ENCODE measurements at places on chromosomes 12 and 14.

DNA sequence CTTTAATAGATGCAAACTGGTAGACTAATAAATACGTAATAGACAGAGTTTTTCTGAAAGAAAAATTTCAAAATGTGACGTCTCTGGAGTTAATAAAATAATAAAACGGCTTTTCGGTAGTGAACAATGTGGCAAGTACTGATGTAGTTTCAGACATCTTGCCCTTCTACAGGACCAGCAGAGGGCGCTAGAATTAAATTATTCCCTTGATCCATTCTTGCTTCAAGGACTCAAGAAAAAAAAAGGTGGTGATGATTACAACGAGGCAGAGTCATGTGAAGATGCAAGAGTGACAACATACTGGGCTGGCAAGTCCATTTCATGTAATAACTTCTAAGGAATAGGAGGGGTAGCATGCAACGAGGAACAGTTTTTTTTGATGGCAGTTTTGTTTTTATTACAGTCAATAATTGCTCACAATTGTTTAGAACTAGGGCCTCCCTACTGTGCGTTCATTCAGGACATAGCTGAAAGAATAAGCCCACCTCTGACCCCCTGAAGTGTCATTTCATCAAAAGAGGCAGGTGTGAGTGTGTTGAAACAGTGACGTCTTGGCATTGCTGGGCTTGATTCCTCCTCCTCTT lies 101.0 kb upstream of the GZMB start:
- DNase-seq = no peak

GRCh38 chr12:121719926-121720414 lies 7.4 kb downstream of the TMEM120B start:
- DNase-seq = no peak

GRCh38 chr14:98599082-98599481 lies 672.9 kb downstream of the BCL11B start:
- DNase-seq = no peak

DNA sequence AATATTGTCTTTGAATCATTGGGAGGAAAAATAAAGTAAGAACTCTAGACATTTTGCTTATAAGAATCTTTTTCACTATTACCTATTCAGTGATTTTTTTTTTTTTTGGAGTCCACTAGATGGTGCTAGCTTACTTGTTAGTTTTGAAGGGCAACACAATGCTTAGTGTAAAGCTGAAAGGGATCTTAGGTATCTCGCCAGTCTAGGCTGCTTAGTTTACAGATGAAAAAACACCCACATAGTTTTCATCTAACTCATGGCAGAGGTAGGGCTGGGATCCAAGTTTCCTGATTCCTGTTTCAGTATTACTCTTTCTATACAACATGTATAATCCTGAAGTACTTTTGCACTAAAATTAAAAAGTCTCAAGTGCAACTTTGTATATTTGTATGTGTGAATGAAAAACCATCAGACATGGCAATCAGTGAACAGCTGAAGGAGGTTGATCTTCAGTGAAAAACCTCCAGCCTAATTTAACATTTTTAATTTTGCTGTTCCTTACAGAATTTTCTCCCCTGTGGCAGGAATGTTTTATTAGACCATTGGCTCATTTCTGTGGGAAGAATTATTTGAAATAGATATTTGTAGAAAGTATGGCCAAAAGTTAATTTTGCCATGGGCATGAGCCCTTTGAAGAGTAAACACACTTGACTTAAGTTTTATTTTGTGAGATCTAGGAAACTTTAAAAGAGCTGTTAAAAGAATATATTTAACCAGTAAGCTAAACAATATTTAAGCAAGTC lies 40.7 kb downstream of the LRRIQ1 start:
- DNase-seq = no peak

DNA sequence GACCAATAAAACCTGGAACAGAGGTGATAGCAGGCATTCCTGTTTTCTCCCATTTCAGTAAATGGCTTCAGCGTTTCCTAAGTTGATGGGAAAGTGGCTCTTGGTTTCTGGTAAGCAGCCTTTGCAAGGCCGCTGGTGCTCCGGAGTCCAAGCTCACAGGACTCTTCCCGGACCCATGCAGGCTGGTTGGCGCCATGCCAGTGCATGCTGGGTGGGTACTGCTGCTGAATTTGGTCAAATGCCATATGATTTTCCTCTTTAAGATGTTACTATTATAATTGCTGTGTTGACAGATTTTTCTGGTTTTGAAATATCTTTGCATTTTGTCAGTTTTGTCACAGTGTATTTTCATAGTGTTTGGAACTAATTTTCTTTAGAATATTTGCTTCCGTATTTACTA lies 27.7 kb downstream of the PPP2R5C start:
- DNase-seq = no peak

- DNase-seq = no peak
These were observed 105.1 kb downstream of the ZFP36L1 start for GRCh38 chr14:68687746-68688145.

GRCh38 chr12:117889098-117889497 lies 79.7 kb downstream of the KSR2 start:
- DNase-seq = no peak

- DNase-seq = no peak
These were observed 5.0 kb upstream of the LGALS3 start for GRCh38 chr14:55123852-55124639.

DNA sequence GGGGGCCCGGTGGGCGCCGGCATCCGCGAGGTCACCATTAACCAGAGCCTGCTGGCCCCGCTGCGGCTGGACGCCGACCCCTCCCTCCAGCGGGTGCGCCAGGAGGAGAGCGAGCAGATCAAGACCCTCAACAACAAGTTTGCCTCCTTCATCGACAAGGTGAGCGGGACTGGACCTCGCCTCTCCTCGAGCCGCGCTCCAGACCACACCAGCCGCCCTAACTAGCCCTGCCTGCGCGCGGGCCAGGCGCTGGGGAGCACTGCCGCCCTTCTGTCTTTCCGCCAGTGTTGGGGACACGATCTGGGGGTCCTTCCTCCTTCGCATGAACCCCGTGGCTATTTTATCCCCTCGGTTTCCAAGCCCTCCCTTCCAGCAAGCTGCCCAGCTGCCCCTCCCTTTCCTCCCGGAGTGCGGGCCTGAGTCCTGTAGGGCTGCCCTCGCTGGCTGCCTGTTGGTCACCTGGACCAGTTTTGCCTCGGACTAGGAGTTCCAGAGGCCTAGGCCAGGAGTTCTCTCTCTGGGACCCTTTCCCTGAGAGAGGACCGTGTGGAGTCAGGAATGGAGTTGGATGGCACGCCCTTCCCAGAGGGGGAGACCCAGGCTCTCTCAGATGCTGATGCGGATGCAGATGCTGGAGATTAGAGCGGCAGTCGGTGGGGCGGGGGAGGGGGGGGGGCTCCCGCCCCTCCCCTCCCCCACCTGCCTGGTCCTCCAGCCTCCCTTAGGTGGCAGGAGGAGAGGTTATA lies 592 bp downstream of the KRT7 start:
- no peak for DNase-seq

- DNase-seq = no peak
These were observed 904 bp upstream of the MAP4K5 start for GRCh38 chr14:50533241-50533705.

- no peak for DNase-seq
These were observed 38.3 kb upstream of the RIMBP2 start for GRCh38 chr12:130754234-130754901.

DNA sequence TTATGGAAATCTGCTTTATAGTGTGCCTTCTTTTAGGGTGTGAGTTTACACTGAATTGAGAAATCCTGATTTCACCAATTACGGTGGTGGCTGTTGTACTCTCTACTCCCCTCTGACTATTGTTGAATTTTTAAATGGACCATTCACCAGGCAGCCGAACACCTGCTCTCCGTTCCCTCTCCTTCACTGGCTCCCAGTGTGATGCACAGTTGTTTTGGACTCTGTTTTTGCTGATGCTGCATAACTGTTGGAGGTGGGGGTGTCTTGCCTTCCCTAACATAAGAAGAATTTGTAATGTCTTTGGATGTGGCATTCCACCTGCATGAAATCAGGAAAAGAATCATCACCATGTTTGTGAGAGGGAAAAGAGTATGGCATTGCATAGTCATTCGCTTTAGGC lies 341.2 kb downstream of the SNAPC1 start:
- DNase-seq = no peak

DNA sequence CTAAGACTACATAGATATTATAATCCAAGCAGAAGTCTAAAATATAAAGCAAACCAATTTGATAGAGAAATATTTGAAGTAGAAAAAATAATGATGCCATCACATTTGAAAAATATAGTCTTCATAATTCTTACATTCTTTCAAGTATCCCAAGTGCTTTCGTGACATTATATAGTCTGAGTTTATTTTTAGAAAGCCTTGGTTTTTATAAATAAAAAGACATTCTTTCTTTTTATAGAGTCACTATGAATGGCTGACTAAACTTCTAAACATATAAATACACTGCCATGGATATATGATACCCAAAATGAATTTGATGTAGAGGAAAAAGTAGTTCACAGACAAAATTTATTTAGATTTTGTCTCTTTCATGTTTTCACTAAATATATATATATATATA lies 135.1 kb upstream of the PDZRN4 start:
- no peak for DNase-seq

GRCh38 chr14:34931206-34931605 lies 51.6 kb upstream of the SRP54 start:
- no peak for DNase-seq

GRCh38 chr14:46279327-46279726 lies 372.3 kb downstream of the RPL10L start:
- no peak for DNase-seq

- no peak for DNase-seq
These were observed 23.6 kb upstream of the RPLP0 start for GRCh38 chr12:120224304-120225199.

DNA sequence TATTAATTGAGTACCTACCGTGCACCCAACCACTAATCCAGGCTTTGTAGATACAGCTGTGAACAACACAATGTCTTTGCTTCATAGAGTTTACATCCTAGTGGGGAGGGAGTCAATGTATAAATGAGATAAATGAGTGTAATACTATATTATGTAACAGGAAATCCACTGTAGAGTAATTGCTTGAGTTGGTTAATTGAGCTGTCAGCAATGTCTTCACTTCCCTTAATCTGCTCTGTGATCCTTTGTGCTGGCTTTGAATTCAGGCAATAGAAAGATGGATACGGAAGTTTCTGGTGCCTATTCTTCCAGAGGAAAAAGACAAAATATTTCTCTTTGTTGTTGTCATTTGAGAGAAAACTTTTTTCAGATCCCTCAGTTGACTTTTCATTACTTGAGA lies 104.0 kb upstream of the SLC16A7 start:
- DNase-seq = no peak

All from stimulated activated CD4-positive, alpha-beta T cell treated with anti-CD3 and anti-CD28 coated beads, Interleukin-12 subunit alpha, Interleukin-12 subunit beta, amount 100 ng/mL, for 4 hours (primary cell).